Fibroblast of lung (primary cell): ENCODE measurements at places on chromosomes 7 and 10. TPM values are rescaled to one million over a fixed set of nuclear protein-coding genes. Genes with fewer than 3 reads are reported as not detected.

DNA sequence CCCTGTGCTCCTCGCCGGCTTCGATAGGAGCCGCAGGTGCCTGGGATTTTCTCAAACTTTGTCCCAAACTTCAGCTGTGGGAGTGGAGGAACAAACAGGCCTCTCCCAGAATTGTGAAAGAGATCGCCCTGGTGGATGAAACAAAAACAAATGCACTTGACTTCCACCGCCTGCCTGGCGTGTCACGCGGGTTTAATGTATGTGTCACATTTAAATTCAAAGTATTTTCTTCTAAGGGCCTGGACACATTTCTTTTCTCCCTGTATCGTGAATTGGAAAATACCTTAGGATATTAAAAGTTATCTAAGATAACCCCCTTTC, 694 bp upstream of the WASL start:
- DNase-seq = no peak
- H3K27me3 ChIP-seq = no peaks in the 10 kb centered on the region
- H3K4me3 ChIP-seq = peak overlapping the region; percentile 92

DNA sequence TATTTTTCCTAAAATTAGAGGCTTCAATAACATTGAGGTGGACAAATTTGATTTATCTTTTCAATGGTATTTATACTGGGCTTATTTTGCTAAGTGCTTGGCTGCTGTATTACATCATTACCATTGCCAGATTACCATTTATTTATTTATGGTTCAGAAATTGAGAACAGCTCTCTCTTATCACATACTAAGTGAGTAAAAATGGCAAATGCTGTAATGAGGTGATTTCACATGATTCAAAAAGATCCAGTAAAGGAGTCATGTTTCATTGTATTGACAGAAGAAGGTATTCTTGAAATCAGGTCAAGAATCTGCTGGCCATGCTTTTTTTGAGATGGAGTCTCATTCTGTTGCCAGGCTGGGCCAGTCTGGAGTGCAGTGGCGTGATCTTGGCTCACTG, 322.6 kb downstream of the KIF20B start:
- H3K4me1 ChIP-seq = no peaks in the 10 kb centered on the region
- DNase-seq = no peak
- no peak overlapping the region for H3K4me3 ChIP-seq
- no peaks in the 10 kb centered on the region for H3K27me3 ChIP-seq

- DNase-seq = no peak
- H3K36me3 ChIP-seq = no peaks in the 10 kb centered on the region
- H3K4me3 ChIP-seq = no peak overlapping the region
- no peaks in the 10 kb centered on the region for H3K27me3 ChIP-seq
- no peak overlapping the region for H3K27ac ChIP-seq
These were observed 27.7 kb downstream of the KLRG2 start for GRCh38 chr7:139455789-139456188.

DNA sequence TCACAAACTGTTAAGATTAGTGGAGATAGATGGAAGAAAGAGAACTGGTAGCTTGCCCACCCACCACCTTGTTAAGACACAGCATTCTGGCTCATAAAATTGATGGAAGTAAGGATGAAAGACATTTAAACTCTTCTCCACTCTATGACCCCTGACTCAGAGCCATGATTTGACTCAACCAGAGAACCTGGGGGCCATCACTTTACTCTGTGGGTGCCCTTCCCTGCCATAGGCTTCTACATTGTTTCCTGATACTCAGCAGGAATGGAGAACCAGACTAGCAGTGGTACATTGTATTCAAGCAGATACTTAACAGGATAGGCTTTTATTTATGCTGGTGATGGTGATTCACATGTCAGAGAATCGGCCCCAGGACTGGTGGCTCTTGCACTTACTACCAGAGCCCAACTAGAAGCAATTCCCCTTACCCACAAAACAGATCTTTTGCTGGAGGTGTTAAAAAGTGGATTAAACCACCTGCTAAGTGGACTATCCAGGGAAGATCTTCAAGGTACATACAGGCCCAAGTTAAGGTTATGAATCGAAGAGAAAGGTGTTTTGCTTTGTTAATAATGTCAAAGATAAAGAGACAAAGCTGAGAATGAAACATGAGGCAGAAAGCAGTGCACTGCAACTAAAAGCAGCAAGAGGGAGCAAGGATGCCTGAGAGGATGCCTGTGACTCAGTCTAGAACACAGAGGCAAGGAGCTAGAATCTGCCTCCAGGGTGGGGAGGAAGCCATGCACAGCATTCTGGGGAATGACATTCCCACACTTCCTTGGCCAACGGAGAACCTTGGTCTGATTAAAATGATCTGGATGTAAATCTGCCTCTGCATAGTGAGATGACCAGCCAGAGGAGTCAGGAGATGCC, 36.0 kb upstream of the GLI3 start:
- H3K27me3 ChIP-seq = no peaks in the 10 kb centered on the region
- no peak overlapping the region for H3K27ac ChIP-seq
- no peak overlapping the region for H3K4me3 ChIP-seq
- DNase-seq = peak; percentile 81

DNA sequence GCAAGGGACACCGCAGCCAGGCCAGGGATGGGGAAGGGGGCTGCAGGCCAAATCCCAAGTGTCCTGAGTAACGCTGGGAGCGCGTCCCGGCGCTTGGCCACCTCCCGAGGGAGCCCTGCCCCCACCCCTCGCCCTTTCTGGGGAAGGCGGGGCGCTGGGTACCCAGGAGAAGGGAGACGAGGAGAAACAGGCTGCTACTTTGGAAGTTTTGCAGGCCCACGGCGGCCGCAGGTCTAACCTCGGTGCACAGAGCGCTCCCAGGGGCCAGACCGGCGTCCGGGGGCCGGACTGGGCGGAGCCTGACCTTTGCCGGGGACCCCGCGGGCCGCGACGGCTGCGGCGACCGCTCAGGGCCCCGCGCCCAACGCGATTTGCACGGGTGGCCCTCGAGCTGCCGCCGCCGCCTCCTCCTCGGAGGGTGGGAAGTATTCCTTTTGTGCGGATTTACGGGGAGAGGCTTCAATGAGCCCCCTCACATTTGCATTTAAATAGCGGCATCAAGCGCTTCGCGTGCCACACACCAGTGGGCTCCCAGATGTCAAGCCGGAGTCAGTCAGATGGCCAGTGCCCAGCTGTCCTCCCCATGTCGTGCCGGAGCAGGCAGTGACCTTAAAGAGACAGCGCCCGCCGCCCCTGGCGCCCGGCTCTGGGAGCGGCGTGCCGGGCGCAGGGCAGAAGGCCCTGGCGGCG, 3.0 kb upstream of the EBF3 start:
- peaks cover 68% of the 10 kb centered on the region for H3K27me3 ChIP-seq
- DNase-seq = no peak
- H3K4me3 ChIP-seq = no peak overlapping the region
- no peaks in the 10 kb centered on the region for H3K36me3 ChIP-seq
- H3K27ac ChIP-seq = no peak overlapping the region

TRIL gene
- total RNA-seq = 0.17 and 0.77 TPM in 2 replicates

CUL1 gene
- total RNA-seq = 39.8 and 47.9 TPM in 2 replicates
